ENCODE measurements at places on chromosomes 2 and 18.

DNA sequence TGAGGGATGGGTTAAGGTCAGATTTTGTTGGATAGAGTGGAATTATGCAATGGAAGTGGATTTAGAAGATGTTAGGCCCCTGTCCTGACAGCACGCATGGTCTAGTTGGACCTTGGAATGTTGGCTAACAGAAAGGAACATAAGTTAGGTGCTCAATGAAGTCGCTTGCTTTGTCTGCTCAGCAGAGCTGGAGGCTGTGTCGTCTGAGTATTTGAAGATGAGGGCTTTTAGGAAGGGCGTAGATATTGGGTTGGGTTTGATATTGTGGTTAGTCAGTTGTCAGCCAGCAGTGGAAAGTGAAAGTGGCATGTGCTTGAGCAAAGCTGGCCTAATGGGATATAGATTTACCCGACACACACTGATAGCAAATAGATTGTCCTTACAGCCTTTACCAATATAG is 239.3 kb downstream of the PRKCE start:
- DNase-seq: no peak

DNA sequence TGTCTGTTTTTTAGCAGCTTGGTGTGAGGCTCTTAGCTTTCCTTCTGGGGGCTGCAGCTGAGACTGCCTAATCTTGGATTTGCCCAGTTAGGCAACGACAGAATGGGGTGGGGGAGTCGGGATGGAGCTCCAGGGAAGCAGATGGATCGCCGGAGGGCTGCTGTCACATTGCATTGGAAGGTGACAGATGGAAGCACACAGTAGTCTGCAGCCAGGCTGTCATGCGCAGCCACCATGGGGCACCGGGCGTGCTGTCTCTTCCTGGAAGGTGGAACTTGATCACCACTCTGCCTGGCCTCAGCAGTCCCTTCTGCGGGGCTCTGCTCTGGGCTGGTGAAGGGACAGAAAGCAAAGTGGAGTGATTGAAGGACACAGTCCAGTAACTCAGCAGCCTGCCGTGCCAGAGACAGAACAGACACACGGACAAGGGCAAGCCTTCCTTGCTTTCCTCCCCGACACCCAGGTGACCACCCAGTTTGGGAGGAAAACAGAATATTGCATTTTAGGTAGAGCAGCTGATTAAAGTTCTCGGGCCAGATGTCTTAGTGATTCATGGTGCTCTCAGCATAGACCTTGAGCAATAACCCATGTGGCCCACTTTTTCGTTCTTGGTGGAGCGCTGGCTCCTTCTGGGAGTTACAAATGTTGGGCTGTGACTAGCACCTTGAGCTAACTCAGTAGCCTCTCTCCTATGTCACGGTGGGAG is 40.9 kb downstream of the RNF144A start:
- no peak for DNase-seq

GRCh38 chr2:19870792-19871191 is 31.0 kb downstream of the TTC32 start:
- DNase-seq: no peak

GRCh38 chr2:232458051-232458660 is 2.2 kb downstream of the ALPI start:
- DNase-seq: no peak

DNA sequence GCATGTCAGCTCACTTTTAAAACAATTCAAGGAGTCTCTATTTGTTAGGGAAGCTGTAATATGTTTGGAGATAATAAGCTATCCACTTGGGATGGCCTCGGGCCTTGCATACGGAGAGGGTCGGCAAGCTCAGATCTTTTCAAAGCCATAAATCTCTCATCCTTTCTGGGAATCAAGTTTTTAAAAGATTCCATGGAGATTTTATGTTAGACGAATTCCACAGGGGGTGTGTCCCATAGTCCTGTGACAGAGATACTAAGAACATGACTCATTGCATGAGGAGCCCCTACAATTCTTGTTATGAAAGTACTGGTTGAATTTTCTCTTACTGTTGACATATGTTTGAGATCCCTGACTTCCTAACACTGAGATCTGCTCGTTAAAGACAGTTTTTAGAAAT is 108.7 kb downstream of the FEZ2 start:
- no peak for DNase-seq

GRCh38 chr2:124607679-124608078 is 582.6 kb downstream of the CNTNAP5 start:
- DNase-seq: no peak

DNA sequence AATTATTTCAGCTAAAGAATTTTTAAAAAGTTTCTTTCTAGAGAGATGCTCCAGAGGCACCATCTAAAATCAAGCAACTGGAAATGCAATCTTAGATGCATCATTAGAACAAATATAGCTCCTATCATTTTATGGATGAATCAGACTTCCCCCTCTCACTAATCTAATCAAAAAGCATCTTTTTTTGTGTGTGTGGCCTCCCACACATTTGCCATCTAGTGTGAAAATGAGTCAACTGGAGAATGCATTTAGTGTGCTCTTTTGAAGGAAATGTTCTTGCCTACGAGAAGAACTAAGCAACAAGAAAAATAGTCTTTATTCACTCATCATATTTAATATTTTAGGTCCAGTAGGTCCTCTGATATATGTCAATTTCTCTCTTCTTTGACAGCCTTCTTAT is 39.5 kb upstream of the FIGN start:
- DNase-seq: no peak
